ENCODE measurements at places on chromosomes 3 and 15. TPM values are rescaled to one million over a fixed set of nuclear protein-coding genes. Genes with fewer than 3 reads are reported as not detected.

LRRC15 gene
- total RNA-seq, result not detected

TFRC gene
- total RNA-seq, result 30.1 TPM

GOLGA8G gene
- total RNA-seq, result not detected

MOBP gene
- not detected for total RNA-seq

GALNT15 gene
- total RNA-seq, result 222 TPM

ISLR gene
- 211 TPM for total RNA-seq

GP9 gene
- not detected for total RNA-seq

ANP32A gene
- total RNA-seq, result 19.2 TPM

DUOXA2 gene
- 0.32 TPM for total RNA-seq
